ENCODE measurements at places on chromosomes 4 and X.
A peak's percentile ranks its signal among the peaks of the same experiment; 100 is the strongest.

GRCh38 chr4:176241703-176242102, 27.3 kb downstream of the ASB5 start:
- no peak for ATAC-seq

GRCh38 chr4:174627473-174627872, 105.2 kb upstream of the HPGD start:
- ATAC-seq, result peak; percentile 56

- ATAC-seq, result no peak
These were observed 5.1 kb downstream of the UPRT start for GRCh38 chrX:75278991-75279390.

DNA sequence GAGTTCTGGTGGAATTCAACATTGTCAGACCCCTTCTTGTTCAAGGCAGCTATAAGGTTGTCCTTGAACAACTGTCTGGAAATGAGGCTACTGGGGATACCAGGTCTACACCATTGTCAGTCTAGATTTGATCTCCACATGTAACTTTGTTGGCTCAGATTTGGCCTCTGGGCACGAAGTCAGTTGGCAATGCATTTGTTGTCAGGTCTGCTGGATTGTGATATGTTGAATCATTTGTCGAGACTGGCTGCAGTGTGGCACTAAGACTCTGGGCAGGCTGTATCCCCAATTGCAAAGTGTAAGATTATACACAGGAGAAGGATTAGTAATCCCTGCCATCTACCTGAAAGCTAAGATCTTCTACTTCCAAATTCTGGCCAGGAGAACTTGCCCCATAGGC, 26.5 kb downstream of the ZNF81 start:
- no peak for ATAC-seq

DNA sequence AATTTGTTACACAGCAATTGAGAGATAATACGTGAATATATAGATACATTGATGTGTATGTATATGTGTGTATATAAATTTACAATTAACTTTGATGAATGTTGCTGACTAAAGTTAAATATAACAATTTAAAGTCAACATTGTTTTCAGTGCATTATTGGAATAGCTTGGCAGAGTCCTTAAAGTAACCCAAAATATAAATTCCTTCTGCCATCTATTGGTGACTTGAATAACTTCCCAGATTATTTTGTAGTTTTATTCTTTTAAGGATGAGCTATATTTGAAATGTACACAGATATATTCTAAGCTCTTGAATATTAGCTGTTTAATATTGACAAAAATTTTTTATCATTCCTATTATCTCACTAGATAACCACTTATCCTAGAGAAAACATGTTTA, 298.2 kb upstream of the FSTL5 start:
- ATAC-seq, result no peak

GRCh38 chr4:54064317-54065111, at the start of gene CHIC2:
Gene CHIC2 (minus strand): TSS chr4:54064605. CDS start chr4:54064300, 305 bp downstream.
- ATAC-seq, result peak; percentile 93

- ATAC-seq, result no peak
These were observed 5.5 kb upstream of the HMX1 start for GRCh38 chr4:8876982-8877779.

DNA sequence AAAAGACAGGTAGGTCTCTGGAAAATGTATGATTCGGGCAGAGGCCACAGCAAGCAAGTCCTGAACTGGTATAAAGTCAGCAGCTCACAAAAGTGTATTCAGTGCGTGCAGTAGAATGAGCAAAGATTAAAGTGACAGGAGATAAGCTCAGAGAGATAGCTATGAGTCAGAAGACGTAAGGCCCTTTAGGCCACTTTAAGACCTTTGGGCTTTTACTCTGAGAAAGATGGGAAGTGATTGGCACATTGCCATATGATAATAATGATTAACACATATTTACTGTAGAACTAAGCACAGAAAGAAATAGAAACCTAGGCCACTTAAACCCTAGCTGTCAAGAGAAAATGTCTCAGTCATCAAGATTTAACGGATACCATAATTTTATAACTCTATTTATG, 51.7 kb downstream of the TBCK start:
- no peak for ATAC-seq

- ATAC-seq, result peak; percentile 54
These were observed 1509.6 kb downstream of the ADGRL3 start for GRCh38 chr4:62709618-62710252.

DNA sequence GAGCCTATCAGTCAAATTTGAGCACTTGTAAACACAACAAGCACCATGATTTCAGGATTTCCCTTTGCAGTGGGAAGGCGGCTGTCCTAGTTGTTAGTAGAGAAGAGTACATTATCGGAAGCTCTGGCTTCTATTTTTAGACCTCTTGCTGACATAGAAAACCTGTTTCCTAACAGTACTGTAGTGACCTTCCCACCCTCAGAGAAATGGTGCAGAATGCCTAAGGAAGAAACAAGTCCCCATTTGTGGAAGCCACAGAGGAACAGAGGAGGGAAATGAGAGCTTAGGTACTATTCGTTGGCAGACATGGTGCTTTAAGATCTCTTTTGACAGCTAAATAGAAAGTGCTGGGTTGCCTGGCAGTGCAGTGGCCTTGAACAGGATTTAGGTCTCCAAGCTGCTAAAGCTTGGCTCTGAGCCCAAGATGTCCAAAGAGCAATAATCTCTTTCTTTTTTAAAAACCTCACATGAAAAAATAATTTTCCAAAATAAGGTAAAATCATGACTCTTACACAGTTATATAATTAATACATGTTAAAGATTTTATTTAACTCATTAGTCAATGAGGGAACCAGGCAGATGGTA, 24.9 kb downstream of the GLRA2 start:
- ATAC-seq, result no peak

GRCh38 chr4:147590249-147590920, 26.8 kb upstream of the TMEM184C start:
- ATAC-seq, result no peak

- ATAC-seq, result peak; percentile 71
These were observed 14.6 kb downstream of the SAT1 start for GRCh38 chrX:23797371-23798128.

GRCh38 chr4:85675076-85676049, 200.4 kb downstream of the ARHGAP24 start:
- no peak for ATAC-seq

- ATAC-seq, result no peak
These were observed 117.2 kb downstream of the GATB start for GRCh38 chr4:151643564-151643963.

GRCh38 chrX:10457092-10457491, 163.3 kb downstream of the MID1 start:
- ATAC-seq, result no peak

- ATAC-seq, result no peak
These were observed 891.4 kb downstream of the CENPC start for GRCh38 chr4:66653937-66654336.

DNA sequence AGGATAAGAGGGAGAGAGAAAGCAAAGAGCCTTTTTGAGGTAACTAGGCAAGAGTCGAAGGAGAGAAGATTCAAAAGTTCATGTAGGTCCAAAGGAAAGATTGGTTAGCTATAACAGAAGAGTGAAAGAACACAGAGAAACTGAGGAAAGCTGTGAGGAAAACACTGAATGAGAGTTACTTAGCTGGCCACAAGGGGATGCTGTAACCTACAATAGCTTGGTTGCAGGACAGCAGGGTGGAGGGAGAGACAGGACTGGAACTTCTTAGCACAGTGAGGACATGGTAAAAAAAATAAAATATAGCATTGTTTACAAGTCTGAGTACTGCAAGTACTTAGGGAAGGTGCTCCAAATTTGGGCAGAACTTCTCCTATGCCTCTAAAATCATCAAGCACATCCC, 48.3 kb downstream of the RAI2 start:
- no peak for ATAC-seq

- peak; percentile 87 for ATAC-seq
These were observed 63.8 kb upstream of the NOCT start for GRCh38 chr4:138951764-138952163.

DNA sequence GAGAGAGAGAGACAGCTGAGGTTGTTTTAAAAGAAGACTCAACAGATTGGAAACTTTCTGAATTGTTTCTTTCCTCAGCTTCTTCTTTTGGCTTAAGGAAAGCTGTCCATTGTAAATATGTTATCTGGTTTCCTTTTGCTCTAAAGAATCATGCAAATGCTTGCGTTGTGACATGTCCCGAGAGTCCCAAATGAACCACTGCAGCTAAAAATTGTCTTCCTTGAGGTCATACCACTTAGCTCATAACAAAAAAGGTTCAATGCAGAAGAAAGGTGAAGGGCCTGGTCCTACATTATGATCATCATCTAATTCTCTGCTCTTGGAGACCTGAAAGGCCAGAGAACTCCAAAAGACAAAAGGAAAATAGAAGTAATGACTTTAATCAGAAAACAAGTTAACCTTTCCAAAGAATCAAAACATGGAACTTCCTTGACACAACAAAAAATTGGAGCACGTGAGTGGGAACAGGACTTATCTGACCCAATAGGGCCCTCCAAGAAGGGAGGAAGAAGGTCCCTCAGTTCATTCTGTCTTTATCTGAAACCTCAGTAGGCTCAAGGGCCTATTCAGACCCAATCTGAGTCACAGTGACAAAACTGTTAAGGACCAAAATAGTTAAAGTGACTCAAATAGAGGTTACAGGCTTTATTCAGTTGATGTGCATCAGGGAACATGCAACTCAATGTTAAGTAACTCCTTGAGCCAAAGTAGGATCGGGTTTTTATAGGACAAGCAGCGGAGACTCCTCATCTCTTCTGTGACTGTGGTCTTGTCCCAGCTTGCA, 14.7 kb upstream of the VSIG1 start:
- ATAC-seq, result no peak

- no peak for ATAC-seq
These were observed 37.4 kb upstream of the DHRSX start for GRCh38 chrX:2538031-2538757.

DNA sequence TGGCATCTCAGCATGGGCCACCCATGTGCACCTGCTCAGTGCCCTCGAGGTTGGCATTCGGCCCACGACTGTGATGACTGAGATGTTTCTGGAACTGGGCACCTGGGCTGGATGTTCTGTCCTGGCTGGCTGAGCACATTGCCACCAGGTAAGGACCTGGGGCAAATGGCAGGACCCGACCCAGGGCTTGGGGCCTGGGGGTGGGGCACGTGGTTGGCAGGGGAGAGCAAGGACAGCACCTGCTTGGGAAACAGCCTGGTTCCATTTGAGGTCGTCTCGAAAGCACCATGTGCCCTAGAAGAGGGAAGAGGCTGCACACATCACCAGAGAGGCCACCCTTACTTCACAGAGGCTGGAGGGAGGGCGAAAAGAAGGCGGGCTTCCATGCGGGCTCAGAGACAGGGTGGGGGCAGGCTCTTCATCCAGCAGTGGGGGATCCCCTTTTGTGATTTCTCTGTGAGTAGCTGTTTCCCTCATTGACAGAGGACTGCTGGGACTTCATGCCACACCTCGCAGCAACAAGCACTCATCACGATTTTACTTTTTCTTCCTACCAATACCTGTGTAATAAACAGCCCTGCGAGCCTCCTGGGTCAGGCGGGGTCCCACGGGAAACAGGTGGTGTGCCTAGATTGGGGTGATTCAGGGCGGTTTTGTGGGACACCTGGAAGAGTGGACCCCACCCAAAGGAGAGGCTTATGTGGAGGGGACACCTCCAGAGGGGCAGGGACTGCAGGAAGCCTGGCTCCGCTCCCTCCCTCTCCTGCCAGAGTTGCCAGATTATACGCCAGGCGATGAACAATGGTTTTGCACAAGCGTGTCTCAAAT, 12.0 kb downstream of the TMEM187 start:
- peak; percentile 11 for ATAC-seq

- ATAC-seq, result peak; percentile 48
These were observed 11.2 kb downstream of the RIPPLY1 start for GRCh38 chrX:106891762-106892460.

- no peak for ATAC-seq
These were observed 19.3 kb downstream of the ARHGEF9 start for GRCh38 chrX:63765712-63766111.

DNA sequence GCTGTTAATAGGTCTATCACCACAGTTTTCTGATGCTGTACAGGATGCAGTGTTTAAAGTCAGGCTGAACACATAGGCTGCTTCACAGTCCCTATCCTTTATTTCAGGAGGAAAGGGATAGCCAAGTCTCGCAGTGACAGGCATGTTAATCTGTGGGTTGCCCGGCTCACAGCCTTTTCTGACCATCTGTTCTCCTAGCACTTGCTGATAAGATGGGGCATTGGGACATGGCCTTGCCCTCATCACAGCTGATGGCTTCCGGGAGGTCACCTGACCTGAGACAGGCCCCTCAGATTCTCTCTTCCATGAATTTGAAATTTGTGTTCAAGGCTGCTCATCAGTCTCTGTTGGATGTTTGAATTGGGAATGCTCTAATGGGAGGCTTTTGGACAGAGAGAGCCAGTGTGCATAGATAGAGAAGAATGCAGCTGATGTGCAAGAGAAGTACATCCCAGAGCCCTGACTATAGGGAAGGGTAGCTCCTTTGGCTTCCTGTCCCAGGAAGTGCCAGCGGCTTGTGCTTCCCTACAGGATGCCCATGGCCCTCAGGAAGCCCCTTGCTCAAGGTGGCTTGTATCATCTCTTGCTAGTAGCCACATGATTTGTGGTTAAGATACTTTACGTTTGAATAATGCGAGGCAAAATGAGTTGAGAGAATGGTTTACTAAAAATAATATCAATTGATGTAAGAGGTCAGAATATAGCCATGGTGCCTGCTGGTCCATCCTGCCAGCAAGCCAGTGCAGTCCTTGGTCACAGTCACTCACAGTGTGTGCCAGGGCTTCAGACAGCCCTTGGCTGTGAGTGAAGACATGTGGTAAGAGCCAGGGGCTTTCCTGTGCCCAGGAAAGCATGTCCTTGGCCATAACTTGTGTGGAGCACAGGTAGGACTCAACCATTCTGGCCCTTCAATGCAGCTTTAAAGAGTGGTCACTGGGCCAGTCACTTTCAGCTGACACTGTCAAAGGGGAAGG, 88.6 kb downstream of the TSPAN7 start:
- ATAC-seq, result no peak

DNA sequence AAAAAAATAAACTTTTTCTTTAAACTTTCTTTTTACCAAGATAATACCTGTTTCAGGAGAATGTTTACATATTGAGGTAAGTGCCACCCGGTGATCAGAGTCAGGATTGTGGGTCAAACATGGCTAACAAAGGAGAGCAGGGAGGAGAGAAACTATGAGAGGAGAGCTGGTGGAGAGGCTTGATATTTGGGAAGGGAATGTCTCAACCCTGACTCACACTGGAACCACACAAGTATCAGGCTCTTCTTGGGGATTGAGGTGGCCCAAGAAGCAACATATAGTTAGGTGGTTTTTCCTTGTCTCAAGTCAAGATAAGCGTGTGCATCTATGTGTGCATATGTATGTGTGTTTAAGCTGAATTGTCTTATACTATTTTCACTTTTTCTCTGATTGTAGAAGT, 6.7 kb downstream of the TCEAL1 start:
- ATAC-seq, result no peak

DNA sequence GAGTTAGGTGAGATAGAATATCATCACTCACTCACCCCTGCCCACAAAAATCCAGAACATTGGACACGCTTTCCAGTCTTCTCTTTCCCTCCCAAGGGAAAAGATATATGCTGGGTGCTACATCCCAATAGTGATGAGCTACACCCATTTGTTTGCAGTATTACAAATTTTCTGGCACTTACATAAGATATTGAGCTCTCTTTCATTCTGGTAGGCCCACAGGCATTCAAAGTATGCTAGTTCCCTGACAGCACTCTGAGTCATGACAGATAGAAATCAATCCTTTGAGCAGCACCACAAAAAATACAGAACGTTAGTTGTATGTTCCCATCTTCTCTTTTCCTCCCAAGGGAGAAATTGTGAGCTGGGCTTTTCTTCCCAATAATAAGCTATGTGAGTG, 477.6 kb upstream of the GRID2 start:
- ATAC-seq, result no peak
